Memory B cell (primary cell): ENCODE measurements at places on chromosomes 4 and X.

GRCh38 chrX:118553042-118553710 lies 57.6 kb downstream of the DOCK11 start:
- no peak overlapping the region for H3K4me3 ChIP-seq
- no peak for DNase-seq
- H3K27ac ChIP-seq, result no peak overlapping the region
- H3K36me3 ChIP-seq, result peaks cover 14% of the 10 kb centered on the region
- no peaks in the 10 kb centered on the region for H3K27me3 ChIP-seq

GRCh38 chrX:108610141-108610540 lies 126.2 kb downstream of the IRS4 start:
- no peaks in the 10 kb centered on the region for H3K36me3 ChIP-seq
- DNase-seq, result no peak
- H3K27me3 ChIP-seq, result no peaks in the 10 kb centered on the region
- H3K27ac ChIP-seq, result no peak overlapping the region

DNA sequence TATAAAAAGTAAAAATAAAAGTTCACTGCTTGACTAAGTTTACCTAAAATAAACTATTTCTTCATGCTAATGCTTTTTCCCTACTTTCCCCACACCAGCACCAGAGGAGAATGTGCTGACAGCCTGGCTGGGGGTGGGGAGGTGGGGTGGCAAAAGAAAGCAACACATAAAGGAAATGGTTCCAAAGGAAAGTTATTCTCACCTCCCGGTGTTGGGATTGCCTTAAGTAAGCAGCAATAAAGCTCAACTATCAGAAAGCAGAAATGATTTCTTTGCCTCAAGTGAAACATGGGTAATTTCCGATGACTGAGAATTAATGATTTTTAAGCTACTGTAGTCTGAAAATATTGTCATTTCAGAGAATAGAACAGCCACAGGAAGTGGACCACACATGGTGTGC lies 84.5 kb upstream of the DKK2 start:
- no peak overlapping the region for H3K27ac ChIP-seq
- H3K4me3 ChIP-seq, result no peak overlapping the region
- DNase-seq, result no peak
- H3K27me3 ChIP-seq, result no peaks in the 10 kb centered on the region
- H3K36me3 ChIP-seq, result no peaks in the 10 kb centered on the region
- H3K4me1 ChIP-seq, result no peaks in the 10 kb centered on the region

DNA sequence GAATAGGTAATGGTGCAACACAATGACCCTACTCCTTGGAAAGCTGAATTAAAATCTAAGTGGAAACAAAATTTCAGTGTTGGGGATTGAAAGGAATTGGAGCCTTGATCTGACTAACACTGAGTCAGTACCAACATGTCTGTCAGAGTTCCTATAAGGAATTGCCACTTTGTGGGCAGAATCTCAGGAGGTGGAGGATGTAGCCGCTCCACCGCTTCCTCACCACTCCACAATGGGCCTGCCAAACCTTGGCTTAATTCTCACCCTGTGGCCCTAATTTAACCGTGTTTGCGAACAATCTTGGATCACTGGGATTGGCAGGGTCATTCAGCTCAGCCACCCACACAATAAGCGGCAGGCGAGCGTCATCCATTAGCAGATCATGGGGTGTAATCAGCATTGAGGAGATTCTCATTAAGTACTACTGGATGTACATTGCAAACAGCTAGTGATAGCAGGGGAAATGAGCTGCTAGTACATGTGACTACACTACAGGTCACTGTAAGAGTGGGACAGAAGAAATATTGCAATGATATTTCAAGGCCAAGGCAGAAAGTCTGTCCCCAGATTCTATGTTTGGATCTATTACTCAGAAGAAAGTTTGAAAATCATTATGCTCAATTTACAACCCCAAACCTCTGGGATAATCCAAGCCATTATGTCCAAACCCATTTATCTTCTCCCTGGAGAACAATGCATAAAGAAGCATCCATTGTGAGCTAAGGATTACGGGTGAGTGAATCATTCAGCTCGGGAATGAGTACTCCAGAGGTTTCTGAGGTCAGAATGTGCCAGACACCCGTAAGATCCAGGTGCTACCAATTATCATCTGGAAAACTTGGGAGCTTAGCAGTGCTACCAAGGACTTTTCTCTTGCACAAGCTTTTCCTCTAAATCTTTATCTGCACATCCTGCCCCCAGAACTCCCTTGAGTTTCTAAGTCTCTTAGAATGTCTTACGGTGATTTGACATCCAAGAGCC lies 5.8 kb downstream of the SRPX start:
- H3K4me1 ChIP-seq, result no peaks in the 10 kb centered on the region
- H3K27me3 ChIP-seq, result peaks cover 7% of the 10 kb centered on the region
- H3K4me3 ChIP-seq, result no peak overlapping the region
- DNase-seq, result no peak

DNA sequence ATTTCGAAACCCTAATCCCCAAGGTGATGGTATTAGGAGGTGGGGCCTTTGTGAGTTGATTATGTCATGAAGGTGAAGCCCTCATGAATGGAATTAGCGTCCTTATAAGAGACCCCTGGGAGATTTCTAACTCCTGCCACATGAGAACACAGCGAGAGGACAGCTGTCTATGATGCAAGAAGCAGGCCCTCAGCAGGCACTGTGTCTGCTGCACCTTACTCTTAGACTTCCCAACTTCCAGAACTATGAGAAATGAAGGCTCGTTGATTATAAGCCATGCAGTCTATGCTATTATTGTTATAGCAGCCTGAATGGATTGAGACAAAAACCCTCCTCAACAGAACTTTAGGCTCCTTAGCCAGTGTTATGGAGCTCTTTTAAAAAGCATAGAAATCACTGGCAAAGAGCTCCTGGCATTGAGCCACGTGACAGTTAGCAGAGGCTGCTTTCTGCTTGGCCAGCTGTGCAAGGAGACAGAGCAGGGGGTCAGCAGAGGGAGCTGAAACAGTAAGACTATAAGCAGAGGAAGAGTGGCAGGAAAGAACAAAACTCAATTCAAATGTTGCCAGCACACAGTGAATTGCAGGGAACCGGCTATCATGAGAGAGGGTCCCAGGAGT lies 219.2 kb upstream of the FAT1 start:
- H3K4me3 ChIP-seq, result no peak overlapping the region
- no peak for DNase-seq
- H3K27me3 ChIP-seq, result no peaks in the 10 kb centered on the region
- no peaks in the 10 kb centered on the region for H3K4me1 ChIP-seq

- H3K4me1 ChIP-seq, result peaks cover 1% of the 10 kb centered on the region
- no peaks in the 10 kb centered on the region for H3K27me3 ChIP-seq
- DNase-seq, result no peak
- no peaks in the 10 kb centered on the region for H3K36me3 ChIP-seq
- H3K4me3 ChIP-seq, result no peak overlapping the region
Observed at GRCh38 chrX:37830371-37830770, 17.0 kb downstream of the DYNLT3 start.

- DNase-seq, result no peak
- H3K4me3 ChIP-seq, result no peak overlapping the region
- H3K36me3 ChIP-seq, result peaks cover 12% of the 10 kb centered on the region
- H3K27me3 ChIP-seq, result no peaks in the 10 kb centered on the region
- H3K4me1 ChIP-seq, result peaks cover 2% of the 10 kb centered on the region
Observed at GRCh38 chrX:45743081-45743533, 542.4 kb upstream of the DIPK2B start.

DNA sequence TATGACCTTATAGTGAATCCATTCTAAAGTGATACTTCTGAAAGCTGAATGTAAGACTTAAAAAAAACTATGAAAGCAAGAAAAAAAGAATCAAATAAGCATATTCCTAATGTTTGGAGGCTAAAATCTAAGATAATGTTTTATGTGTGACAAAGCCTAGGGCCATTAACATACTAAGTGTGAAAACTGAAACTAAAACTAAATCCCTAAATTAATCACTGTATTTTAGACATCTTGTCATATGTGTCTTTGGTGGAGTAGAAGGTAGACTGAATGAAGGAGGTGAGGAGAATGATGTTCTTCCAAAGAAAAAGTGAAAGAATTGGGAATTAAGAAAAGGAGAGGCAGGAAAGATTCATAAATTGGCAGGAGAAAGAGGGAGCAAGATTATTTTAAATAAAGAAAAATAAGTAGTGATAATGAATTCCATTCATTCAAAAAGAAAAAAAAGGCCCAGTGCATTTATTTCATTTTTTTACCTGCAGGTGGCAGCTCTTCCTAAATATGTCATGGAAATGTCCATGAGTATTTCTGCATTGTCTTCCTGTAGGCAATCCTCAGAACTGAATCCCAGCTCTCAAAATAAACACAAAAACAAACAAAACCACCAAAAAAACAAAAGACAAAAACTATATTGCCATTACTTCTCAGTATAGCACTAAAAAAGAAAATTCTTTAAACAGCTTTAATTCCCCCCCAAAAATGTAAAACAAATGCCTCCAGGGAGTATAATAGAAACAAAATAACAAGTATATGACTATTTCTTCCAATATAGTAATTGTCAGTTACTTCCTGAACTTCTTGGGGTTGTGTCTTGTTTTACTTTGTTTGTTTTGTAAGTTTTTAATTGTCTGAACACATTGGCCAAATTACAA lies 17.0 kb upstream of the AP1AR start:
- H3K27me3 ChIP-seq, result no peaks in the 10 kb centered on the region
- H3K4me1 ChIP-seq, result peaks cover 2% of the 10 kb centered on the region
- no peak overlapping the region for H3K27ac ChIP-seq
- no peak overlapping the region for H3K4me3 ChIP-seq
- no peaks in the 10 kb centered on the region for H3K36me3 ChIP-seq
- no peak for DNase-seq

- H3K27me3 ChIP-seq, result peaks cover 5% of the 10 kb centered on the region
- no peak for DNase-seq
- no peak overlapping the region for H3K27ac ChIP-seq
- no peaks in the 10 kb centered on the region for H3K36me3 ChIP-seq
Observed at GRCh38 chr4:121721700-121722099, 24.9 kb upstream of the ANXA5 start.

GRCh38 chrX:131136776-131137175 lies 78.6 kb downstream of the ARHGAP36 start:
- H3K4me3 ChIP-seq, result no peak overlapping the region
- H3K4me1 ChIP-seq, result no peaks in the 10 kb centered on the region
- H3K27me3 ChIP-seq, result no peaks in the 10 kb centered on the region
- H3K36me3 ChIP-seq, result no peaks in the 10 kb centered on the region

GRCh38 chr4:140291259-140291658 lies 82.2 kb upstream of the SCOC start:
- no peaks in the 10 kb centered on the region for H3K36me3 ChIP-seq
- no peak overlapping the region for H3K27ac ChIP-seq
- no peak overlapping the region for H3K4me3 ChIP-seq
- H3K27me3 ChIP-seq, result peaks cover 5% of the 10 kb centered on the region
- H3K4me1 ChIP-seq, result no peaks in the 10 kb centered on the region

DNA sequence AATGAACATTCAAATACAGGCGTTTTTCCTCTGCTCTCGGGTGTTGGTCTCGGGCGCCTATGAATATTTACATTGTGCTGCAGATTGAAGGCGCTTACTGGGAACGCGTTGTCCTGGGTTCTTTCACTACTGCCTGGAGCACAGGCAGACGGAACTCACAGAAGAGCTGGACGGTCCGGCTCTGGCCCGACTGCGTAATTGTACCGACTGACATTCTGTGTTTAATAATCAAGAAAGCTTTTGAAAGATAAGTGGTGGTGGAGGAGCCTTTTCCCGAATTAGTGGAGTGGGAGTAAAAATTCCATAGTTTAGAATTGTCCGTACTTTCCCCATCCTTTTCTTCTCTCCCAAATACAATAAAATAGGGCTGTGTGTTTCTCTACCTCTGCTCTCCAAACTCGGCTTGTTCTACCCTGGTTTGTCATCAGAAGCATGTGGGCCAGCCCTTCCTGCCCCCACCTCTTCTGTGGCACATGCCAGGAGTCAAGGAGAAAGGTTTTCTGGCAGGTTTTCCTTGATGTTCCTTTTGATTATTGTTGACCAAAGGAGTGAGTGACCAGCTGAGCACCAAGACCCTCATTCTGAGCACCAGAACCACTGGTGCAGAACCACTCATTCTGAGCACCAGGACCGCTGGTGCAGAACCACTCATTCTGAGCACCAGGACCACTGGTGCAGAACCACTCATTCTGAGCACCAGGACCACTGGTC lies 2.3 kb downstream of the FHDC1 start:
- peak overlapping the region; percentile 84 for H3K4me3 ChIP-seq
- H3K36me3 ChIP-seq, result no peaks in the 10 kb centered on the region
- H3K4me1 ChIP-seq, result peaks cover 18% of the 10 kb centered on the region
- DNase-seq, result no peak
- H3K27me3 ChIP-seq, result peaks cover 20% of the 10 kb centered on the region

- H3K27me3 ChIP-seq, result no peaks in the 10 kb centered on the region
- DNase-seq, result no peak
- H3K36me3 ChIP-seq, result no peaks in the 10 kb centered on the region
- no peak overlapping the region for H3K4me3 ChIP-seq
- H3K4me1 ChIP-seq, result no peaks in the 10 kb centered on the region
Observed at GRCh38 chr4:19239565-19239964, 1012.1 kb upstream of the SLIT2 start.

DNA sequence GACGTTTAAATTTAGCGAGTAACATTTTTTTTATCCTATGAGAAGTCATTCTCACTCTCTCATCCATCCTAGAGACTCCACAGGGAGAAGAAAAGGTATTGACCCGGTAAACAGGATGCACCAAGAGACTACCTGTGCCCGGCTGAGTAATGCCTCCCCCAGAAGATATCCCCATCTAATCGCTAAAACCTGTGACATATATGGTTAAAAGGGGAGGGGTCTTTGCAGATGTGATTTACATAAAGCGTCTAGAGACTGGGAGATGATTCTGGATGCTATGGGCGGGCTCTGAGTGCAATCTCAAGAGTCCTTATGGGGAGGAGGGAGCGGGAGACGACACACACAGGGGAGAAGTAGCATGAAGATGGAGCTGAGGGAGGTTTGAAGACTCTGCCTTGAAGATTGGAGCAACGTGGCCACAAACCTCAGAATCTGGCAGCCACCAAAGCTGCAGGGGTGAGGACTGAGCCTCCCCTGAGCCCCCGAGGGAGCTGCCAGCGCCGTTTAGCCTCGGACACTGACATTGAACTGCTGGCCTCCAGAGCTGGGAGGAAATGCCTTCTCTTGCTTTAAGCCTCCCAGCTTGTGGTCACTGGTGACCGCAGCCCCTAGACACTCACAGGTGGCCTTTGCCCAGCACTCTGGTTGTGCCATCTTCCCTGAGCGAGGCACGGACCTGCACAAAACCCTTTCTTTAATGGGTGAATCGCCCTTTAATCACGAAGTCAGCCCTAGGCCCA lies 11.2 kb downstream of the ABLIM2 start:
- peaks cover 4% of the 10 kb centered on the region for H3K27me3 ChIP-seq
- H3K36me3 ChIP-seq, result no peaks in the 10 kb centered on the region
- H3K4me1 ChIP-seq, result no peaks in the 10 kb centered on the region
- DNase-seq, result no peak
- H3K4me3 ChIP-seq, result no peak overlapping the region

DNA sequence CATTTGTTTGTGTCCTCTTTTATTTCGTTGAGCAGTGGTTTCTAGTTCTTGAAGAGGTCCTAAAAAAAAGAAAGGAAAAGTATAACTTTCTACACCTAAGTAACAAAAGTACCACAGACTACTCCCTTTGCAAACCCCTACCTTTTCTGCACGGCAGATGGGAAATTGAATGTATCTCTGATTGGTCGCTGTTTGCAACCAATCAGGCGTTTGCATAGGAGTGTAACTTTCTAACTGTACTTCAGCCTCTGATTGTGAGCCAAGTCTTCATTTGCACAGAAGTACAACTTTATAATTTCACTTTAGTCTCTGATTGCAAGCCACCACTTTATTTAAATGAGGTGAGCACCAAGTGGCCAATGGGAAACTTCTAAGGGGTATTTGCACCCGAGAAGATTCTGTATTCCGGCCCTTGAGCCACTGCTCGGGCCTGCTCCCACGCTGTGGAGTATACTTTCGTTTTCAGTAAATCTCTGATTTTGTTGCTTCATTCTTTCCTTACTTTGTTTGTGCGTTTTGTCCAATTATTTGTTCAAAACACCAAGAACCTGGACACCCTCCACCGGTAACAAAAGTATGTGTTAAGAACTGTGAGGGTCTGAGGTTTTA lies 40.3 kb upstream of the FHL1 start:
- no peak overlapping the region for H3K4me3 ChIP-seq
- no peak overlapping the region for H3K27ac ChIP-seq
- peaks cover 7% of the 10 kb centered on the region for H3K27me3 ChIP-seq
- H3K4me1 ChIP-seq, result no peaks in the 10 kb centered on the region
- no peak for DNase-seq
